Progenitor cell of endocrine pancreas (in vitro differentiated cells): ENCODE measurements at places on chromosomes 2 and 18. TPM values are rescaled to one million over a fixed set of nuclear protein-coding genes. Genes with fewer than 3 reads are reported as not detected.

DNA sequence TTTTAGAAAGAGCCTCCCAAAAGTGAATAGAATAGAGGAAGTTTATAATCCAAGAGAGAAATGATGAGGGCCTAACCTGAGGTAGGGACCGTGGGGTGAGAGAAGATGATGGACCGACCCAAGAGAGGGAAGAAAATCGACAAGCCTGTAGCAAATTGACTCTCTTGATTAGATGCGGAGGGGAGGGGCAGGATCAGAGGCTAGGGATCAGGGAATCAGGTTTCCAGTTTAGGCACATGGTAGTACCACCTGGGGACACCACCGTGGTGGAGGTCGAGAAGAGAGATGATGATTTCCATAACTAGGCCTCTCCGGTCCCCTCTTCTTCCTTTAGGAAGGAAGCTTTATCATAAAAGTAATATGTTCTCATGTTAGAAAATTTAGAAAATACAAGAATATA, 108.7 kb upstream of the ALPP start:
- no peak for DNase-seq

The CCDC178 gene
- 0.60 TPM in 1 of 2 replicates, not detected in the other for total RNA-seq

DNA sequence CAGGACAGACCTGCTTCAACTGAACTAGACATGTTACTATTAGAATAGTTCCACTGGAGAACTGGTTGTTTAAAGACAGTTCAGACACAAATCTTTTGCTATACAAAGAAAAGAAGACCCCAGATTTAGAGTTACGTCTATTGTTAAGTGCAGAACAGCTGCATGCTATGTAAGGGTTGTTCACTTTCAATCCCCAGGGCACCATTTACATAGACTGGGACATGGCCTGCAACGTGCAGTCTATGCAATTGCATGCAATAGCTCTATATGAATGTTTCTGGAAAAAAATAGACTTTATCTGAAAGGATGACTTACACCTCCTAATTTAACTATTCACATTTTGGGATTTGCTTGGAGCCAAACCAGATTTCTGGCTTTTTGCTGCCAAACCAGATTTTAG, 36.1 kb upstream of the DPP10 start:
- no peak for DNase-seq

The DSG3 gene
- not detected in 2 replicates for total RNA-seq

- no peak for DNase-seq
Observed at GRCh38 chr2:601387-601698, 75.9 kb downstream of the TMEM18 start.

GRCh38 chr2:144738749-144739148, 218.8 kb upstream of the ZEB2 start:
- no peak for DNase-seq

DNA sequence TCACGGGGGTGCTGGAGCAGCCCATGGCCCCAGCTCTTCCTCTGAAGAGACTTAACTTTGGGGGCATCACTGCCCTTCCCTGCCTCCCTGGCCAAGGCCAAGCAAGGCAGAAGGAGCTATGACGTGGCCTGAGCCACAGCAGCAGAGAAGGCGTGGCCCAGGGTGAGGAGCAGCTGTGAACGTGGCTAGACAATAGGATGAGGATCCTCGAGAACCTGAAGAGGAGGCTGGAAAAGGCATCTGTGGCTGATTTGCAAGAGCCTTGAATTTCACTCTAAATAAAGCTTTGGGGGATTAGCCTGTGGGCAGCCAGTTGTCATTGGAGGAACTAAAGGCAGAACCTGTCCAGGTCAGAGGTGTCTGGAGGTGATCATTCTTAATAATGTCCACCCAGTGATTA, 652.9 kb upstream of the ID2 start:
- no peak for DNase-seq

The OTOS gene
- total RNA-seq, result not detected in 2 replicates

The PNO1 gene
- total RNA-seq, result 12.8 and 16.2 TPM in 2 replicates

The KCNG2 gene
- total RNA-seq, result not detected in 2 replicates

The LIMS2 gene
- total RNA-seq, result 6.1 and 6.2 TPM in 2 replicates

DNA sequence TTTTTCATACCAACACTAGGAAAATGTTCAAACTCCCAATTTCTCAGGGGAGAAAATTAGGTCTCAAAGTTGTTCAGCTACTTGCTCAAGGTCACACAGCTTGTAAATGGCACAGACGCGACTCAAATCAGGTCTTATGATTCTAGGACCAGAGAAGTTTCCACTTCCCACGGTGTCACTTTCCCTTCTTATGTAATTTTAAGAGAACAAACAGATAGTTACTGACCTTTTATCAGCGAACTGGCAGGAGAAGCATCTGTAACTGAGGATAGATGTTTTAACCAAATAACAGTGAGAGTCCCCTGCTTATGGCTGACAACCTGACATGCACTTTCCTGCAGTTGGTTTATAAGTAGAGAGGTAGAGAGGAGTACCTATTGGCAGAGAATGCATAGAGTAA, 2.1 kb upstream of the KCNJ3 start:
- DNase-seq, result no peak

DNA sequence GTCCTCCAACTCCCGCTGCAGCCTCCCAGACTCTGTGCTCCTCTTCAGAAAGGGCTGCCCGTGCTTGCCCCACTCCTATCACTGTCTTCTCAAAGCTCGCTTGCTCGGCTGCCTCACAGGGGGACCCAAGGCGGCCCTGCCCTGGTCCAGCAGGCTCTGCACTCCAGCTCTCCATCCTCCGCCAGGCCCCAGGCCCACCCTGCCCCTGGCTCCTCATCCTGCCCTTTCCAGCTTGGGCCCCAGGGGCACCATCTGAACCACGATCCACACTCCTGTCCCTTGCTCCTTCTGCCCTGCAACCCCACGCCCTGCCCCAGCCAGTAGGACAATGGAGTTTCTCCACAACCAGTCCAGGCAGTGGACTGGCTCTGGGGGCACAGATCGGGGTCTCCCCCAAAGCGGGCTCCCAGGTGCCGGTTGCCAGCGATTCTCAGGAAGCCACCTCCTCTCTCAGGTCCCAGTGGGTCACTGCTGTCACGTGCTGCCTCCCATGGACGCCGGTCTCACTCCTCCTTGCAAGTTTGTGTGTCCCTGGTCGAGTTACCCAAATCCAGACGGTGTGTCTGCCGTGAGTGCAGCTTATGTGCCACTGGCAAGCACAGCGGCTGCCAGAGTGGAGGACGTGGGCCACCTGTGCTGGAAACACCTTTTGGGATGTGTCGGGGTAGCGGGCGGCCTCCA, 238.5 kb downstream of the HDAC4 start:
- no peak for DNase-seq

DNA sequence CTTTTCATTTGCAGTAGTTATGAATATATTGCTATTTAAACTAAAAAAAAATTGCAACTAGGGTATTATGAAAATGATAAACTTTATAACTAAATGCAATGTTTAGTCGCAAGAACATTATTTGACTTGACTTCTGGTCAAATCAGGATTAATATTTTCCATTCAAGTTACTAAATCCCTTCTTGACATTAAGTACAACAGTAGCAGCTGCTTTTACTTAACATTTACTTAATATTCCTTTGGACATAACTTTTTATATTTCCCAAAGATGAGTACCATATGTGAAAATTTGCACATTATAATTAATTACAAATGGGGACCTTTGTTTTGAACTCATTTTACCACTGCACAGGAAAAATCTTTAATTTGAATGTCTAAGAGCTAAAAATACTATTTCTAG, 74.0 kb downstream of the PMS1 start:
- DNase-seq, result no peak

DNA sequence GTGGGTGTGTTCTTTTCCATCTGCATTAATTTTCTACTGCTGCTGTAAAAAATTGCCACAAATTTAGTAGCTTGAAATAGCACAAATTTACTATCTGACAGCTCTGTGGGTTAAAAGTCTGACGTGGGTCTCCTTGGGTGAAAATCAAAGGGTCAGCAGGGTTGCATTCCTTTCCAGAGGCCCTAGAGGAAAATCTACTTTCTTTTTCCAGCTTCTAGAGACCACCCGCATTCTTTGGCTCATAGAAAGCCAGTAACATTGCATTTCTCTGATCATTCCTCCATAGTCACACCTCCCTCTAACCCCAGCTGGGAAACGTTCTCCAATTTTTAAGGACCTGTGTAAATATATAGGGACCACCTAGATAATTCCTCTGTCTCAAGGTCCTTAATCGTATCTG, 128.8 kb downstream of the ATL2 start:
- DNase-seq, result no peak

GRCh38 chr2:103232865-103233264, 471.0 kb downstream of the TMEM182 start:
- no peak for DNase-seq

DNA sequence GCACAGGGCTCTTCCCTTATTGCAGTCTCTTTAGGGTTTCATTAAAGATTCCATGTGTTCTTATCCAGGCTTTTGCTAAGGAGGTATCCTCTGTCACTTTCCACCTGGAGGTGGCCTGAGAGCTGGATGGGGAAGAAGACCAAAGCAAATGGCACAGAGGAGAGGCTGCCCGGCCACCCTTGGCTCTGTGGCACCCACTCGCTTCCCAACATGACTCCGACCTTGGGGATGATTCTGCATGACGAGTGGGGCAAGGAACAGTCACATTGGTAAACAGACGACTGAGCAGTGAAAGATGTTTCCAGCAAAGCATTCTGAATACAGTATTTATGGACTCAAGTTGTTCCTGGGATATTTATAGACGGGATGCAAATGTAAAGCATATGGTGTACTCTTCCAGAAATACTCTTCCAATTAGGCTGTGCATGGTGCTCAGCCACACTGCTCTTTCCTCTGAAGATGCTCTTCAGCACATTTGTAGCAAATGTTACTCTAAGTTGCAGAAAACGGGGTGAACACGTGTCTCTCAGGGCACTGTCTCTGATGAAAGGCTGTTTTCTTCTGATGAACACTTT, 377.1 kb upstream of the HS6ST1 start:
- no peak for DNase-seq

DNA sequence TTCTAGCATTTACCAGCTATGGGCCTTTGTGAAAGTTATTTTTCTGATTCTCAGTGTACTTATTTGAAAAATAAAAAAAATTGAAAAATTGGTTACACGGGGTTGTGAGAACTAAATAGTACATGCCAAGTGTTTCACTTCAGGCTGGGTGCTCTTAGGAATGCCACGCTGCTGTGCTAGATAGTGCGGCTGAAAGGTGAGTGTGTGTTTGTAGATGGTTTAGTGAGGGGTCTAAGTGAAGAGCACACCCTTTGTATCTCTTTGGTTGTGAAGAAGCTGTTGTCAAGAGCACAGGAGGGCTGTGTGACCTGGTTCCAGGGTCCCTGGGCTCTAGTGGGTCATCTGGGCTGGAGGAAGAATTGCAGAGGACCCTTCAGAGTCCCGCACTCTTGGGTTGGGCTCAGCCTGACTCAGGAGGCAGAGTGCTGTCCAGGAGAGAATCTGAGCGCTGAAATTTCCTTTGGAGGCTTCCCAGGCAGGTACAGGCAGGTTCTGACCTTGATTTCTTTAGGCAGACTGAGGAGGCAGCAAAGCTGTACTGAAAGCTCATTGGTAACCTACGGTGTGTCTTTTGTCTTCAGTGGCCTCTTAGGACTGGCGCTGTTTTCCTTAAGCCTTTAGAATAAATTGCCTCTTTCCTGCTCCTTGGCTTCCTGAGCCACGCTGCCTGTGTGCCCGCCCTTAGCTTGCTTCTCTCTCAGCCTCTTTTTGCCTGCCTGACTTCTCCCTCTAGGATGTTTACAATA, 44.4 kb downstream of the MAP4K4 start:
- DNase-seq, result no peak

The SAG gene
- total RNA-seq, result not detected in 2 replicates

The GRB14 gene
- 45.1 and 46.3 TPM in 2 replicates for total RNA-seq

DNA sequence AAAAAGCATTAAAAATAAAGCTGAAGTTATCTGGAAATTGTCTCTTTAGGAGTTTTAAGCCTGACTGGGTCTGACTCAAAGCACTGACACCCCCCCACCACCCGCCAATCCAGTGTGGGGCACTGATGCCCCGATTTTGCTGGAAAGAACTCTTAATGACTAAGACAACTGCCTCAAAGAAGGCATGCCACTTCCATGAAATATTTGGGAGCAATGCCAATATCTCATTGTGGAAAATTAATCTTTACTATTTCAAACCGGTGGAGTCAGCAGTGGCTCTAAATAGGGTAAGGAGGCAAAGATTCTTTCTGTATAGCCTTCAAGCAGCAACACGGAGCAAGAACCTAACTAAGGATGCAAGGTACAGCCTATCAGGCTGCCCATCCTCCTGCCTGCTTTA, 4.5 kb downstream of the FKBP7 start:
- DNase-seq, result no peak

The SPDYA gene
- 1.6 and 2.0 TPM in 2 replicates for total RNA-seq

- no peak for DNase-seq
Observed at GRCh38 chr2:236758406-236758805, 188.8 kb downstream of the ACKR3 start.

The GTF2A1L gene
- not detected in 2 replicates for total RNA-seq

The IL36RN gene
- total RNA-seq, result 0.13 TPM in 1 of 2 replicates, not detected in the other

DNA sequence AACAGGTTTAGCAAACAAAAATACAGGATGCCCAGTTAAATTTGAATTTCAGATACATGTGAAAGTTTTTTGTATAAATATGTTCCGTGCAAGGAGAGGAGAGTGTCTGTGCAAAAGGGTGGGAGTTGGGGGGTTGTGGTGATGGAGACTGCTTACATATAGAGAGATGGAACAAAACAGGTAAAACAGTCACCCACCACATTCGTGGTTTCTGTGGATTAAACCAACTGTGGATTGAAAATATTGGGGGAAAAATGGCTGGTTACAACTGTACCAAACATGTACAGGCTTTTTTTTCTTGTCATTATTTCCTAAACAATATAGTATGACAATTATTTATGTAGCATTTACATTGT, 245.7 kb downstream of the TNS1 start:
- no peak for DNase-seq

The RAD51AP2 gene
- total RNA-seq, result 0.07 and 0.13 TPM in 2 replicates

DNA sequence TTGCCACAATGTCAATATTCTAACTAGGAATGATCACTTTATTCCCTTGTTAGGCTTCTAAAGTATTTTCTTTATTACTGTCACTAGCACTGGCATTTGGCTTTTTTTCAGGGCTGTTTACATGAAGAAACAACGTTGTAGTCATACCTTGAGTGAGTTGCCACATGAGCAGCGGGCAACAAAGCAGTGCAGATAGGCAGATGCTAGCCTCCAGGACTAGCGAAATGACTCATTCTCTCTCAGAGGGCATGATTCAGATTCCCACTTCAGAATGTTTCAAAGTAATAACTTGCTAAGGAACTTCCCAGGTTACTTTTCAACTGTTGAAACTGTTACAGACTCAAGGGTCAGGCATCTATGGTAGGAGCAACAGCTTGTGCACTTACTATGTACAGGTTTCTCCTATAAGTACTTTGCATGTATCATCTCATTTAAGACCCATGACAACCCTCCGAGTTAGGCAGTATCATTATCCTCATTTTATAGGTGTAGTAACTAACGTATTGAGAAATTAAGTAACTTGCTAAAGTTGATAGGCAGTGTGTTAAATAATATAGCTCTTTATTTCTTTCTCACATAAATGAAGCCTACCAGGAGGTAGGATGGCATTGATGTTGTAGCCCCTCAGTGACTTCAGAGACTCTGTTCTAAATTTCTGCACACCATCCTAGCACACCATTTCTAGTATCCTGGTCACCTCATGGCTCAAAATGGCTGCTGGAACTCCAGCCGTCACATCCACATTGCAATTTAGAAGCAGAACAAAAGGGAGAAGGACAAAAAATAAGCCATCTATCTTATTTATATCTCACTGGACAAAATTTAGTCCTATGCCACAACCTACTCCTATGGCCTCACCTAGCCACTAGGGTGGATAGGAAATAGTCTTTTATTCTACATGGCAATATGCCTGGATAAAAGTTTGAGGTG, 83.3 kb downstream of the ICOS start:
- DNase-seq, result no peak
